ENCODE measurements at places on chromosomes 13 and 19.

DNA sequence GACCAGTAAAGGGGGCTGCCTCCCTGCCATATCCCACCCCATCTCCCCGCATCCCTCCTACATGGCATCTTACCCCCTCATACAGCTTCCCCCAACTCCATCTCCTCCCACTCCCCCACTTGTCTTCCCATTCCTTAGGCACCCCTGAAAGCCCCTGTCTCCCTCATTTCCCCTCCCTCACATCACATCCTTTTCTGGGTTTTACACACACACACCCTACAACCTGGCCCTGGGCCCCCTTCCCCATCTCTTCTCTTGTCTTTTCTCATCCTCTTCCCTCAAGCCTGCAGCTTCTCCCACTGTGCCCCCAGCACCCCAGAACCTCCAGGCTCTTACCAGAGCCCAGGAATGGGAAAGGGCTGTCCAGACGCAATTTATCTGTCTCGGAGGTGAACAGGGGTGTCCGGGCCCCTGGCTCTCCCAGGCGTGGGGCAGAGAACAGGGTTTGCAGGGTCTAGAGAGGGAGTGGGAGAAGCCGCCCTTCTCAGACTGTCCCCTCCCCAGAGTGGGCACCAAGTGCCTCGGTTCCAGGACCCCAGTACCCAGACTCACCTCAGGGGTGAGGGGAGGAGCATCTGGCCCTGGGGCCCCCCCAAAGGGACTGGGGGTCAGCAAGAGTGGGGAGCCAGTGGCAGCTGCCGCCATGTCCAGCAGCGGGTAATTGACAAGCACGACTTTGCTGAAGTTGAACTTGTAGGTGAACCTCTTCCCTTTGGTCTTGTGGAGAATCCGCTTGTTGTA, 19.4 kb downstream of the ERFL start:
- no peak for DNase-seq

DNA sequence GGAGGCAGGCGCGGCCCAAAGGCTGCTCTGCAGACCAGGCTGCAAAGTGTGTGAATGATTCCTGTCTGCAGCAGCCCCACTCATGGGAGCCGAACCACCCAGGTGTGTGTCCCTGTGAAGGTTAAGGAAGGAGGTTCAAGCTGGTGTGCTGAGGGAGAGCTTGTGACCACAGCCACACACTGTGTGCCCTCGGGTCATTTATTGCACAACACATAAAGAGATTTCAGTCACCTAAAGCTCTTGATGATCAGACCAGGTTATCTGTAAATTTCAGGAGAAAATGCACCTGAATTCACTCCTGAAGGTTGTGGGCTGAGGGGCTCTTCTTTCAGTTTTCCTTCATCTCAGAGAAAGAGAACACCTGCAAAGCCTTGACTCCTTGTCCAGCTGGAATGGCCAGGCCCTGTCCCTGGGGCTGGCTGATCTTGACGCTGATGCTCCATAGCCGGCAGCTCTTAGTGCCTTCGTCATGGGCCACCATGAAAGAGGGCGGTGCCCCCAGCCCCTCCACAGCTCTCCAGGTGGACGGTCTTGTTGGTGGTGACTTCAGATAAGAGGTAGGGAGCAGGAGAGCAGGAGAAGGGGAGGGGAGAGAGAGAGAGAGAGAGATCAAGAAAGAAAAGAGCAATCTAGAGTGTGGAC, 110.8 kb upstream of the C1QTNF9B start:
- DNase-seq = no peak

- no peak for DNase-seq
These were observed 235.9 kb downstream of the NHLRC3 start for GRCh38 chr13:39273953-39274738.

GRCh38 chr19:17079710-17080439, 4.3 kb downstream of the MYO9B start:
- DNase-seq = peak; percentile 81

DNA sequence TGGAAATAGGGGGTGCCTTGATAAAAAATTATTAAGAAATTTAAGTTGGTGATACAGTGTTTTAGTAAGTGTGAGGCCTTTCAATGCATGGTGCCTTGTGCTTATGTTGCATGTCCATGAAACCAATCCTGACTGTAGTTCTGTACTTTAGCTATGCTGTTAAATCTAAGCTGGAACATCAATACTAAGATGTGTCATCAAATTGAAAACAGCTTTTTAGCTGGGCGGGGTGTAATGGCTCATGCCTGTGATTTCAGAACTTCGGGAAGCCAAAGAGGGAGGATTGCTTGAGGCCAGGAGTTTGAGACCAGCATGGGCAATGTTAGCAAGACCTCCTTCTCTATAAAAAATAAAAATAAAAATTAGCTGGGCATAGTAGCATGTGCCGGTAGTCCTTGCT, 930.3 kb upstream of the PCDH9 start:
- no peak for DNase-seq

GRCh38 chr13:30124131-30124768, 183.1 kb downstream of the KATNAL1 start:
- DNase-seq = no peak

DNA sequence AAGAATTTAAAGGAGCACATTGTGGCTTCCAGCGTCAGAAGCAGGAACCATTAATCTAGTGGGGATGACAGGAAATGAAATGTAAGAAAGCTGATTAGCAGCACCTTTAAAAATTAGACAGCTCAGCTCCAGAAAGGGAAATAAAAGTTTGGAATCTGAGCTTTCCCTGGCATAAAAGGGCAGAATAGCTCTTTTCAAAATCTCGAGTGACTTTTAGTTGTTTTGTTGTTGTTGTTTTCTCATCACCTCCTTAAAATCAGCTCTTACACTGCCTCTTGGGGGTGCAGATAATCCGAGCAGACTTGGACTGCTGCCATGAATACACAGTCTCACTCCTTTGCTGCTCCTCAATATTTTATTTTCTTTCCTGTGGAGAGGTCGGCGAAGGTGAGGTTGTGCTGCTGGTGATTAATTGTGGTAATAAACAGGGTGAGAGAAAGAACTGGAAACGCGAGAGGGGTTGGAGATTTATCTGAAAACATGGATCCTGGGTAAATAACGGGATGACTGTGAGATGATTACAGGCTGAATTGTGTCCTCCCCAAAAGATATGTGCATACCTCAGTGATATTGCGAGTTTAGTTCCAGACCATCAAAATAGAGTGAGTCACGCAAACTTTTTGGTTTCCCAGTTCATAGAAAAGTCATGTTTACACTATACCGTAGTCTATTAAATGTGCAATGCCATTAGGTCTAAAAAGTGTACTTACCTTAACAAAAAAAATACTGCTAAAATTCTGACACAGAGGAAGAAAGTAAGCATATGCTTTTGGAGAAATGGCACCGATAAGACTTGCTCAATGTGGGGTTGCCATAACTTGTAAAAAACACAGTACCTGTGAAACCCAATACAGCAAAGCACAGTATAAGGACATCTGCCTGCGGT, 787.7 kb downstream of the UQCRFS1 start:
- no peak for DNase-seq

GRCh38 chr13:100534147-100534843, 54.3 kb downstream of the GGACT start:
- DNase-seq = no peak

- no peak for DNase-seq
These were observed 1.3 kb downstream of the ZNF175 start for GRCh38 chr19:51572410-51572809.

DNA sequence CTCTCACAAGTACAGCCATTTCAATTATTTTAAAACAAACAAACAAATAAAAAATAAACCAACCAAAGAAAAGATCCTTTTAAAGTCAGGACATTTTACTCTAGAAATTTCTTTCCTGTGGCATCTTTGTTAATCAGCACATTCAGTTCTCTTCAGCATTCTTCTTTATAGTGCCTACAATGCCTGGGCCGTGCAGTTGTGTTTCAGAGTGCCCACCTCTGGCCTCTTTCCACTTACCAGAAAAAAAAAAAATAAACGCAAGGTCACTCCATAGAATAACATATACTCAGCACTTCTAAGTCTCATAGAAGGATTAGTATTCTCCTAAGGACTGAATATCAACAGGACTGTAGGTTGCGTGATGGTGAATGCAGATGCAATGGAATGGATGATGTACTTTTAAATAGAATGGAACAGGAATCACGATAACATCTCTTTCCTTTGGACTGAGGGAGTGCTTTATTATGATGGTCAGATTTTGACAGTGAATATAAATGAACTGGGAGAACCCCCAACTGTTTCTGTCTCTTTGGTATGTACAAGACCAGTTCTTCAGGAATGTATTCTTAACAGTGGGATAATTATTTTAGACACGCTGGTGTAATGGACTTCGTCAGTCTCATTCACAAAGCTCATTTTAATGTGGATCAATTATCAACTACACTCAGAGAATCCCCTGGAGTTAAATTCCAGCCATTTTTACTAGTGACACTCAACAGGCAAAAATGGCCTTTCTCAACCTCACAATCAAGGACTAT, 125.0 kb upstream of the NBEA start:
- DNase-seq = no peak

GRCh38 chr19:46381756-46382345, 31.5 kb downstream of the CCDC8 start:
- DNase-seq = no peak

DNA sequence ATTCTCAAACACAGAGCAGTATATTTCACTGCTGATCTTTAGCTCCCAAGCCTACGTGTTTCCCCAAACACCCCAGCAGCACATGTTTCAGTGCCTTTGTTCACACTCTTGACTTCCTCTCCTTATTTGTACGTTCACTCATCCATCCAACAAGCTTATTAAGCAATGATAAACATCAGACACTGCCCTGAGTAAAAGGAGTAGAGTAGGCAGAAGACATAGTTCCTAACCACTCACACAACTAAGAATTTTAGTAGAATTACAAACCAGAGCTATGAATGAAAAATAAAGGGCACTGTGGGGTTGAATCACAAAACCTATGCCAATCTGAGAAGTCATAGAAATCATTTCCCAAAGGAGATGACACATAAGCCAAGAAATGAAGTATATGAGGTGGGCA, 213.5 kb downstream of the DIAPH3 start:
- no peak for DNase-seq

DNA sequence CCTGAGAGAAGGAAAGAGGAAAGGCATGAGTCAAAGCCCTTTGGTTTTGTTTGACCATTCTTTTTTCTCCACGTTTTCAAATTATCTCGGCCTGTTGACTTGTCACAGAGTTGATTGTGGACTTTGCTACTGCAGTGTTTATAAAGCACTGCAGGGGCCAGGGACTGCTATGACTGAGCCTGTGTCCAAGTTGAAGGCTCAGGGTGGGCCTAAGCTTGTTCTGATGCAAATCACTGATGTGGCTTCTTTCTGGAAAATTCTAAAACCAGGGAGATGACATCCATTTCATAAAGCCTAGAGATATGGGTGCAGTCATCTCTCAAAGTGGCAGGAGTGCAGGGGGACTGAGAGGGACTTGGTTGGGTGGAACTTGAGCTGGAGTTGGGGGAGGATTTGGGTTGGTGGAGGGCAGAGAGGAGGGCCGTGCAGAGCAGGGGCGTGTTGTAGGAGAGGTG, 1.2 kb upstream of the CXCL17 start:
- DNase-seq = no peak

- no peak for DNase-seq
These were observed 110.8 kb downstream of the ZIC5 start for GRCh38 chr13:99860745-99861144.

GRCh38 chr19:10737722-10738121, 19.8 kb downstream of the DNM2 start:
- no peak for DNase-seq

GRCh38 chr13:48066310-48066989, 28.5 kb downstream of the MED4 start:
- DNase-seq = peak; percentile 13

- no peak for DNase-seq
These were observed 5.8 kb downstream of the RAB20 start for GRCh38 chr13:110555601-110556223.

GRCh38 chr13:67854990-67855389, 624.9 kb upstream of the PCDH9 start:
- no peak for DNase-seq

DNA sequence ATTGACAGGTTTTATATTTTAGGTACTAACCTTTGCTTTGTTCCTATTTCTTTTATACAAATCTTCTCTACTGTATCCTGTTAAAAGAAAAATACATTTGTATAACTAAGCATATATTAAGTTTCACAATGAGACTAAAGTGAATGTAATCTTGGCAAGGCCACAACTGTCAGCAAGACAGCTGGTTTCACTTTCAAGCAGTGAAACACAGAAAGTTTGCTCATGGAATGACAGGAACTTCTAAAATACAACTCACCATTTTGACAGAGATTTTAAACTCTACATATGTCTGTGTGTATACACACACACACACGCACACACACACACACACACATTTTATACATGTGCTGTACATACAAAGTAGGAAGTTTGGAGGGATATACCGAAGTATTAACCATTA, 53.3 kb downstream of the PARP4 start:
- DNase-seq = no peak

- DNase-seq = no peak
These were observed 637 bp upstream of the PDS5B start for GRCh38 chr13:32585550-32586079.

DNA sequence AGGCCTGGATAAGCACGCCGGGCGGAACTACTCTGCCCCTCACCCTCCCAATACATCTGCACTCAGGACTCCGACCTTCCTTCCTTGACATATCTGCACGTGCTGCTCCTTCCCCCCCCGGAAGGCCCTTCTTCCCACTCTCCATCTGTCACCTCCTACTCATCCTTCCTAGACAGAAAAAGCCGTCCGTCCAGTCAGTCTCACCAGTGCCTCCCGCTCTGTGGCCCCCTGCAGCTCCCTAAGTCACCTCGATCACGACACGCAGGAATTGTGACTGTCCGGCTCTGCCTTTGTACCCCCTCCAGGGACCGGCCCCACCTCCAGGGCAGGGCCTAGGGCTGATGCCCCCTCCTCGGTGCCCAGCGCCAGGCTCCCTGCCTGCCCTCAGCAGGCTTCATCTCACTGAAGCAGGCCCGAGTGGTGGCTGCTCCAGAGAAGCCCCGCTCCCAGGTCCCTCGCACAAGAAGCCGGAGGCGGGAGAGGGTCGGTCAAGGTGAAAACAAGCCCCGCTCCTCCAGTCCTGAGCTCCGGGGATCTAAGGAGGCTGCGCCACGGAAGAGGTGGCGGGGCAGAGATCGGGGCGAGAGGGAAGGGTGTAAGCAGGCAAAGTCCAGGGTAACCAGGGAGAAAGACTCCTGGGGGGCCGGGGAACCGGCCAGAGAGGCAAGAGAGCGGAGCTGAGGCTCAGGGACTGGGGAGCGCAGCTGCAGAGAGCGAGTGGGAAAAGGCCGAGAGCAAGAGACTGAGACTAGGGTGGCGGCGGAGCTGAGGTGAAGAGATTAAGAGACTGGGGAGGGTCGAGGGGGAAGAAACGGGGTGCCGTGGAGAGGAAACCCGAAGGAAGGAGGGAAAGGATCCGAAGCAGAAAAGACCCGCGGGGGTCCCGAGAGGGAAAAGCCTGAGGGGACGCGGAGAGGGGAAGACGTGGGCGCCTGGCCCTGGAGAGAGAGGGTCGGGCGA, 1.1 kb downstream of the PPP6R1 start:
- DNase-seq = peak; percentile 45

Measured in activated CD4-positive, alpha-beta T cell treated with anti-CD3 and anti-CD28 coated beads for 48 hours (primary cell).